Activated CD4-positive, alpha-beta memory T cell treated with anti-CD3 and anti-CD28 coated beads, Interleukin-2, amount 10 ng/mL, durations not matched to agents 7 days and 5 days (primary cell): ENCODE measurements at places on chromosomes 13 and 19. TPM values are rescaled to one million over a fixed set of nuclear protein-coding genes. Genes with fewer than 3 reads are reported as not detected.

Gene ZNF284
- 1.6 TPM for total RNA-seq

Gene ZNF83
- 49.1 TPM for total RNA-seq

Gene NAXD
- 30.8 TPM for total RNA-seq

DNA sequence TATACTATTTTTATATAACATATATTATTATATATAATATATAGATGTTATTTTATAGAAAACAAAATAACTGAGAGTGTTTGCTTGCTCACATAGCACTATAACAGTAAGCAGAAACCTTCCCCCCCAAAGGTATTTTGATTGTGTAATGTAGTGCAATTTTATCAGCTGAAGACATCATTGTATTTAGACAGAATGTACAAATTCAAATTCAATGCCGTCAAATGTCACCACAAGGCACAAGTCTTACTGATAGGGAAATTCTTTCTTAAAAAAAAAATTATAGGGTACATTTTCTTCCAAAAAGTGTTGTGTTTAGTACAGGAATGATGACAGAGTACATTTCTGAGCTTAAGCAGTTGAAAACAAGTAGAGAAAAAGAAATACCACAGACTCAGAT, 1147.1 kb upstream of the SPRY2 start:
- H3K27ac ChIP-seq, result no peak overlapping the region
- H3K4me3 ChIP-seq, result no peak overlapping the region

Gene C1QTNF9
- total RNA-seq, result not detected

DNA sequence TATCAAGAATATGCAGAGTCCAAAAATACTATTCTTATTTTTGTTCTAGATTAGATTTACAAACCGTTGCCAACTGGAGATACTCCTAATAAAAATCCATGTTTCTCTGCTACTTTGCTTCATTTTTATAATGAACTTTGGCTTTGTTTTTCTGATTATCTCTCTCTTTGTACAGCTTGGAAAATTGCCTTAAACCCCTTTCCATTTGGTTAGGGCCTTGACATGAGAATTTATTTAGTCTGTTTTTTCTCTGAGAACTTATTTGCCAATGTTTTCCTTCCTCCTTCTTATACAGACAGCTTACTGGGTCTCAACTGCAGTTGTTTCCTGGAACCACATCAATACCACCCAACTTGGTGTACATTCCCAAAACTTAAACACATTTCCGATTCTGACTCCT, 555.4 kb downstream of the SLITRK6 start:
- no peaks in the 10 kb centered on the region for H3K27me3 ChIP-seq
- H3K36me3 ChIP-seq, result no peaks in the 10 kb centered on the region
- no peak overlapping the region for H3K4me3 ChIP-seq
- H3K27ac ChIP-seq, result no peak overlapping the region
- DNase-seq, result no peak
- no peaks in the 10 kb centered on the region for H3K4me1 ChIP-seq

Gene KASH5
- total RNA-seq, result 0.73 TPM

Gene HTR2A
- not detected for total RNA-seq

Gene SYNE4
- 2.5 TPM for total RNA-seq
